Renal pelvis (tissue), 12 donors: ENCODE measurements at places on chromosomes 6 and 20. TPM values are rescaled to one million over a fixed set of nuclear protein-coding genes. Genes with fewer than 3 reads are reported as not detected.

The C6orf163 gene
- 5.6 TPM for polyA plus RNA-seq

The BEND3 gene
- polyA plus RNA-seq: 9.9 TPM

The SSTR4 gene
- polyA plus RNA-seq: 0.07 TPM

The CST7 gene
- polyA plus RNA-seq: 0.24 TPM

The TRMT11 gene
- 26.3 TPM for polyA plus RNA-seq

The POPDC3 gene
- polyA plus RNA-seq: 0.24 TPM

The EFCAB8 gene
- polyA plus RNA-seq: 0.06 TPM

The LAMA2 gene
- 31.5 TPM for polyA plus RNA-seq

The UST gene
- 8.2 TPM for polyA plus RNA-seq

The DEFB124 gene
- polyA plus RNA-seq: 0.70 TPM

The MDFI gene
- 39.6 TPM for polyA plus RNA-seq

The RNF217 gene
- 16.4 TPM for polyA plus RNA-seq

The MED20 gene
- polyA plus RNA-seq: 38.8 TPM

The BHLHE23 gene
- polyA plus RNA-seq: not detected

The DDX43 gene
- polyA plus RNA-seq: 0.67 TPM

The FILIP1 gene
- polyA plus RNA-seq: 2.0 TPM

The JARID2 gene
- polyA plus RNA-seq: 29.0 TPM

The ADGB gene
- 0.95 TPM for polyA plus RNA-seq

The TREM1 gene
- not detected for polyA plus RNA-seq

The CLVS2 gene
- 0.30 TPM for polyA plus RNA-seq

The SOX4 gene
- 131 TPM for polyA plus RNA-seq

The GABRR1 gene
- 1.6 TPM for polyA plus RNA-seq

The TGIF2 gene
- 65.0 TPM for polyA plus RNA-seq

The ZBP1 gene
- polyA plus RNA-seq: not detected

The SLC23A2 gene
- 18.2 TPM for polyA plus RNA-seq

The CCND3 gene
- 32.8 TPM for polyA plus RNA-seq

The NT5DC1 gene
- polyA plus RNA-seq: 42.3 TPM

The BNIP5 gene
- polyA plus RNA-seq: 0.16 TPM

The GNAS-AS1 gene
- 1.4 TPM for polyA plus RNA-seq

The ADGRG6 gene
- 28.8 TPM for polyA plus RNA-seq

The COX4I2 gene
- 1.1 TPM for polyA plus RNA-seq

The CD40 gene
- 5.7 TPM for polyA plus RNA-seq

The MRAP2 gene
- polyA plus RNA-seq: 3.2 TPM

The SYNDIG1 gene
- 9.9 TPM for polyA plus RNA-seq

The TOX2 gene
- 5.1 TPM for polyA plus RNA-seq

The PMEPA1 gene
- polyA plus RNA-seq: 16.2 TPM

The MAP7 gene
- polyA plus RNA-seq: 39.1 TPM

The RALGAPA2 gene
- 16.4 TPM for polyA plus RNA-seq

The ADGRF5 gene
- polyA plus RNA-seq: 24.6 TPM

The DEF6 gene
- 5.7 TPM for polyA plus RNA-seq

The CRIP3 gene
- 8.1 TPM for polyA plus RNA-seq

The ACOT8 gene
- polyA plus RNA-seq: 29.8 TPM

The TRIM31 gene
- not detected for polyA plus RNA-seq

The FAM83B gene
- 11.2 TPM for polyA plus RNA-seq

The OR12D1 gene
- polyA plus RNA-seq: not detected

The TTLL9 gene
- polyA plus RNA-seq: 5.7 TPM

The SPATA25 gene
- 3.5 TPM for polyA plus RNA-seq

The SYNCRIP gene
- 166 TPM for polyA plus RNA-seq

The COL10A1 gene
- 0.65 TPM for polyA plus RNA-seq

The GSTA2 gene
- 0.34 TPM for polyA plus RNA-seq

The DDO gene
- 0.37 TPM for polyA plus RNA-seq

The PRL gene
- polyA plus RNA-seq: not detected

The NKX2-2 gene
- polyA plus RNA-seq: 0.07 TPM

The COL9A1 gene
- polyA plus RNA-seq: 34.7 TPM

The GJA10 gene
- polyA plus RNA-seq: not detected

The WFDC12 gene
- polyA plus RNA-seq: not detected

The SIGLEC1 gene
- 1.4 TPM for polyA plus RNA-seq
